Nephron progenitor cell (in vitro differentiated cells): ENCODE measurements at places on chromosomes 2 and 18.

GRCh38 chr2:148161909-148162435 lies 141.1 kb downstream of the MBD5 start:
- DNase-seq, result no peak

DNA sequence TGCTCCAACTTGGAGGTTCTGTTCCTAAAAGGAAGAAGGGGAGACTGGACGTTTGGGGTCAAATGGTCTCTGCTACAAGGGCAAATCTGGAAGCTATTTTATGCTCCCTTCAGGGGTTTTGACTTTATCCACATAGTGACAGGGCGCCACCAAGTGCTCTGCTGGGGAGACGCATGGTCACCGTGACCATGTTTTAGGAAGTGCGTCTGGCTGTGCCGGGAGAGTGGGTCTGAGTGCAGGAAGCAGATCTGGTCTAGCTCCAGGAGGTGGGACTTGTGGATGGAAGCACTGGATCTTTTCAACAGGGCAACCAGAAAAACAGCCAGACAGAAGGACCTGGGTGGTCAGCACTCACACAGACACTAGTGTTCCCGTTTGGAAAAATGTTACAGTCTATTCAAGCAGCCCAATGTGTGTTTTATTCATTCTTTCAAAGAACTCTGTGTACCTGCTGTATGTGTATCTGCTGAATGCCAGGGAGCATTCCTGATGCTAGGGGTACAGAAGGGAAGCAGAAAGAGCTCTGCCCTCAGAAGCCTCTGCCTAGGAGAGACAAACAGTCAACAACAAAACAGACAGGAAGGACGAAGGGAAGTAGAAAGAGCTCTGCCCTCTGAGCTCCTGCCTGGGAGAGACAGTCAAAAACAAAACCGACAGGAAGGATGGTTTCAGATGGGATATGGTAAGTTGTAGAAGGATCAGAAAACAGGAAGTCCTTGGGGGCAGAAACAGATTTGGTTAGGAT lies 14.3 kb downstream of the IMPA2 start:
- peak; percentile 65 for DNase-seq

- DNase-seq, result no peak
Measured at GRCh38 chr2:217527590-217528202, 475.1 kb downstream of the TNS1 start.

- no peak for DNase-seq
Measured at GRCh38 chr18:4672162-4672561, 217.1 kb upstream of the DLGAP1 start.
